KBM-7 (cell line): ENCODE measurements at places on chromosomes 12 and 14.

DNA sequence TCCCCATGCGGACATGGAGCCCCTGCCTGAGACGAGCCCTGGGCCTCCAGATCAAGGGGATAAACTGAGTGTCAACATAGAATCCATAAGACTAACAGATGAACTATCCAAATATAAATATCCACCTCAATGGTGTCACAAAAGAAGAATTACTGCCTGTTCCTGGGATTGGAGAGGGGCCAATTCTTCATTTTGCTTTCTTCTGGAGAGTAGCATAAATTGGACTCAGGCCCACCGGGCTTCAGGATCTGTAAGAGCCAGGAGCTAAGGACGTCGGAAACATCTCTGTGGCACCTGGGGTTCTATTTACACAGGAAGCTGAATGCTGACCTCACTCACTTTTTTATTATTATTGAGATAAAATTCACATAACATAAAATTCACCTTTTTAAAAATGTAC is 408.2 kb upstream of the CCDC196 start:
- no peak for DNase-seq

DNA sequence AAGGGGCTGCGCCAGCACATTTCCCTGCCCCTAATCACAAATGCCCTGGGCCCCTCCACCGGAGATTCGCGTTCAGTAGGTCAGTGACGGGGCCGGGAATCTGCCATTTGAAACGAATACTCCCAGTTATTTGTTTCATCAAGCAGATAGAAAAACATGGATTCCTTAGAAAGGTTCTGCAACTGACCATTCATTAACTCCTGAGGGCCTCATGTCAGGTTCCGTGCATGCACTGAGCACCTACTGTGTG is 25.6 kb upstream of the UBC start:
- DNase-seq = no peak

DNA sequence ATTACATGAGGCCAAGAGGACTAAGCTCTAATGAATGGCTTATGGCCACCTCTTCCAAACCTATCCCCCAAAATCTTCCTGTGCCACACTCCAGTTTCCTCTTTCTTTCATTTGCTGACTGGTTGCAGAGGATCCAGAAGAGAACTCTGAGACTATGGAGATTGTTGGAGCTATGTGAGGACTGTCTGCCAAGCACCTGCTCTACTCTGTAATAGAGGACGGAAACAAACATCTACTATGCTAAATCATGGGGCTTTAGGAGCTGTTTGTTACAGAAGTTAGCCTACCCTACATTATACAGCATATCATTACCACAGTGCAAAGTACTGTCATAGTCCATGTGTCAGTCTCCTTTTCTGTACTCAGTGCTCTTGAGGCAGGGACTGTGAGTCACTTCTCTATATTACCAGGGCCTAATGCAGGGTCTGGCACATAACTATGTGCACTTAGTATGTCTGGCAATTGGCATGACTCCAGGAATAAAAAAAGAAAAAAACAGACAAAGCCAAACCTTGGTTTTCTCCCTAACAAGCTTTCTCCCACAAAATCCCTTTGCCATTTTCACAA is 95.1 kb downstream of the RPAP3 start:
- DNase-seq = no peak

- DNase-seq = no peak
These were observed 251.5 kb upstream of the FBXO33 start for GRCh38 chr14:39683691-39684260.

DNA sequence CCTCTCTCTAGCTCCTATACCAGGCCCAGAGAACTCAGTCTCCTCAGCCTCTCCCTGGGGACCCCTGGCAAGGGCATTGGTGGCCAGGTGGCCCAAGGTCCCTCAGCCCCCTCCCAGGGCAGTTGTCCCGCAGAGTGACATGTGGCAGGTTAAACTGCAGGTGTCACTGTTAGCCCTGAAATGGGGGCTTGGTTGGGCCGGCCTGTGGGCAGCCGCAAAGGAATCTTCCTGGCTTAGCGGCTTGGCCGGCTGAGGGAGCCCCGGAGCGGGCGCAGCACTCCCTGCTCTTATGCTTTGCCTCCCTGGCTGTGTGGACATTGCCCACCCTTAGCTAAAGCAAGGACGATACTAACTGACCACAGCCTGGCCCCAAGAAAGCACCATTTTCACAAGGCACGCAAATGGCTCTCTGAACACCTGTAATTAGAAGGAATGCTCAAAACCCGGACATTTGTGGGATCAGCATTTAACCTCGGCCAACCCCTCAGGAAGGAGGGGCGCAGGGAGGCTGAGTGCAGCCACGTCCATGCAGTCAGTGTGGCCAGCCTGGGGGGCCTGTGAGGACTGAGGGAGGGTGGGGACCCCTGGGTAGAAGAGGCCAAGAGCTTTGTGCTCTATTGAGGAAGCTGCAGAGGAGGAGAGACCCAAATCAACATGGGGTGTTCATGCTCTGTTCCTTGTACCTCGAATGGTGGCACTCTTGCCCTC is 82.2 kb downstream of the PAPOLA start:
- DNase-seq = peak; percentile 64

DNA sequence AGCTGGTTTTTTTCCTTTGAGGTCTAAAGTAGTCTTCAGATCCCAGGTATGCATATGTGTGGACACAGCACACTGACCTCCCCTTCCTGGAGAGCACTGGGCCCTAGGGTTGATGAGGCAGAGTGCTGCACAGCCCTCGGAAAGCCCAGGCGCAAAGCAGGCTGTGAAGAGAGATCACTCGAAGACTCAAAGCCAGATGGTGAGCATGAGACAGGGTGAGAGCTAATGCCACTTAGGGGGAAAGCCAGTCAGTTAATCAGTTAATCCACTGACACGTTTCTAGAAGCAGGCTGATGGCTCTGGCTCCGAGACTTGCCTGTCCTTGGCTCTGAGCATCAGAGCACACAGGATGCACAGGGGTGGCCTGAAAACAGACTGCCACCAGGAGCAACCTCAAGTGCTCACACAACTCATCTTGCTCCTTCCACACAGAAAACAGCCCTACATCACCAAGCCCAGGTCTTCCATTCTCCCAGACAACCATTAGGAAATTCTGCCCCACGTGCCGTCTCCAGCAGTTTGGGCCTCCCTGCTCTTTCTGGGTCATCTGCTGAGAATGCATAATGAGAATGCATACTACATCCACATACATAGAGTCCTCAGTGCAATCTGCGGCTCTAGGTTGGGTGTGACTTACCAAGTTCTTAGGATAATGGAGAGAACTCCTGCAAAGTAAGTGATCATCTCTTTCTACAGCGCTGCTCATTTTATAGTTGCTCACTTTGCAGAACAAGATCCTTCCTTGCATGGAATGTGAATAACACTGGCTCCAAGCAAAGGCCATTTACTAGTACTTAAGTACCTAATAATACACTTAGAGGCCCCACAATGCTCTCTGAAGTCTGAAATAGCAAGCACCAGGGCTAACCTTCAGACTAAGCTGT is 12.0 kb downstream of the AQP6 start:
- no peak for DNase-seq

- no peak for DNase-seq
These were observed 242.9 kb downstream of the GLT1D1 start for GRCh38 chr12:129096184-129096583.

- no peak for DNase-seq
These were observed 16.5 kb downstream of the VASH1 start for GRCh38 chr14:76777721-76778120.

GRCh38 chr14:22524115-22524783 is 64.8 kb downstream of the DAD1 start:
- no peak for DNase-seq

DNA sequence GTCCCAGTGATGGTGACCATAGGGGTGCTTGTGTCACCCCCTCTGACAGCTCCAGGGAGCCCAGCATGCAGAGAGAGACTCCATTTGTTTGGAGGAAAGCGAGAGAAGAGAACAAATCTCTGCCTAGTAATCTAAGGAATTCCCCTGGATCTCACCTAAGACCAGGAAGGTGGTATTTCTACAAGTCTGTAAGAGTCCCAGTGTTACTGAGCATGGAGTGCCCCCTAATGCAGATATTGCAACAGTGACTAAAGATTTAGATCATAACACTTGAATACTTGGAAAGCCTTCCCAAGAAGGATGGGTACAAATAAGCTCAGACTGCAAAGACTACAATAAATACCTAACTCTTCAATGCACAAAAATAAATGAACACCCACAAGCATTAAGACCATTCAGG is 360.4 kb upstream of the GARIN6 start:
- DNase-seq = no peak

DNA sequence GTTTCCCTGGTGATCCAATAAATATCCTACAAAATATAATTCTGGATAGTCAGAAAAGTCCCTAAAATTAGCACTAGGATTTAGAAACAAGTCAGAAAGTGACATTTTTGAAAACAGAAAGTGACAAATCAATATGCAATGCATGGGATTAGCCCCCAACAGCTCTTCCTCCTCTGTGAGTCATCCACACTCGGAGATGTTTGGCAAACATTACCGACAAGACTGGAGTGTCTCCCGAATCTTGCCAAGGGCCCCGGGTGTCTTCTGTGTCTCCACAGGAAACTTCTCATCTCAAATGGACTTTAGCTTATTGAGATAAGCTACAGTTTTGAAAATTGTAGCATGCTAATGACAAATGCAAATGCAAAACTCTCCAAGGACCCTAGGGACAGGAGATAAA is 398.9 kb upstream of the CCDC196 start:
- no peak for DNase-seq

- no peak for DNase-seq
These were observed 29.6 kb downstream of the ATXN2 start for GRCh38 chr12:111569363-111570083.

DNA sequence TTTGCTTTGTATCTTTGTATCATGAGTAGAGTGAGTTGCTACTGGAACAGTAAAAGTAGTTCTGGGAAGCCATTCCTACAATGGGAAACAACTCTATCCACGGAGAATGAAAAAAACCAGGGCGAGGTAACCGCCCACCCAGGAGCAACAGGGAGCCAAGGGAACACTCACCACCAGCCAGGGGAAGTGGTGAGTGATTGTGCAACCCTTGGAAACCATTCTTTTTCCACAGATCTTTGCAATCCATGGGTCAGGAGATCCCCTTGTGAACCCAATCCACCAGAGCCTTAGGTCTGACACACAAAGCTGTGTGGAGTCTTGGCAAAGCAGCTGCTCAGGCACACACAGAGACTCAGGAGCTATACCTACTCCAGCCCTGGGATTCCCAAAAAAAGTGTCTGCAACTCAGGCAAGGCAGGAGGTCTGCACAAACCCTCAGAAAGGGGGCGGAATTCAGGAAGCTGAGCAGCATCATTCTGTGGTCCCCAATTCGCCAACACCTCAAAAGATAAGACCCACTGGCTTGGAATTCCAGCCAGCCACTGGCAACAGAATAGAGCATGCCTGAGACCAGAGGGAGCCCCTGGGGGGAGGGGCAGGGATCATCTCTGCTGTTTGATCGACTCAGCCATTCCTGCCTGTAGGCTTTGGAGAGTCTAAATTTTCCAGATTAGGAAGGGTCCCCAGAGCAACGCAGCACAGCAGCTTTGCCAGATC is 52.1 kb upstream of the PPFIA2 start:
- no peak for DNase-seq

GRCh38 chr14:94174604-94175010 is 485 bp downstream of the PPP4R4 start:
- no peak for DNase-seq
